Stimulated activated CD4-positive, alpha-beta T cell treated with anti-CD3 and anti-CD28 coated beads, TNF-alpha, amount 100 ng/mL, for 48 hours (primary cell): ENCODE measurements at places on chromosomes 2 and 18.

- no peak for DNase-seq
These were observed 57.4 kb downstream of the KCNE4 start for GRCh38 chr2:223109341-223109740.

DNA sequence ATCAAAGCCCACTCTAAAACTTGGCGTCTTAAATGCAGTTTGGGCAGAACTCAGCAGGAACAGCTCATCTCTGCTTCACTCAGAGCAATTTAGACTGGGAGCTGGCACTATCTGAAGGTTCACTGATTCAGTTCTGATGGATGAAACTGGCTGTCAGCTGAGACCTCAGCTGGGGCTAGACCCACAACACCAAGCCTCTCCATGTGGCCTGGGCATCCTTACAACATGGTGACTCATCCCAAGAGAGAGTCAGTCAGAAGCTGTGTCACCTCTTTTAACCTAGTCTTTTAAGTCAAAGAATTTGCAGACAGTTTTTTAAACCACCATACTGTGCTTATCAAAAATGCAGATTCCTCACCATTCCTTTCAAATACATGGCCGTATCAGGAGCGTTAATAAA lies 62.6 kb upstream of the ZNF397 start:
- no peak for DNase-seq

DNA sequence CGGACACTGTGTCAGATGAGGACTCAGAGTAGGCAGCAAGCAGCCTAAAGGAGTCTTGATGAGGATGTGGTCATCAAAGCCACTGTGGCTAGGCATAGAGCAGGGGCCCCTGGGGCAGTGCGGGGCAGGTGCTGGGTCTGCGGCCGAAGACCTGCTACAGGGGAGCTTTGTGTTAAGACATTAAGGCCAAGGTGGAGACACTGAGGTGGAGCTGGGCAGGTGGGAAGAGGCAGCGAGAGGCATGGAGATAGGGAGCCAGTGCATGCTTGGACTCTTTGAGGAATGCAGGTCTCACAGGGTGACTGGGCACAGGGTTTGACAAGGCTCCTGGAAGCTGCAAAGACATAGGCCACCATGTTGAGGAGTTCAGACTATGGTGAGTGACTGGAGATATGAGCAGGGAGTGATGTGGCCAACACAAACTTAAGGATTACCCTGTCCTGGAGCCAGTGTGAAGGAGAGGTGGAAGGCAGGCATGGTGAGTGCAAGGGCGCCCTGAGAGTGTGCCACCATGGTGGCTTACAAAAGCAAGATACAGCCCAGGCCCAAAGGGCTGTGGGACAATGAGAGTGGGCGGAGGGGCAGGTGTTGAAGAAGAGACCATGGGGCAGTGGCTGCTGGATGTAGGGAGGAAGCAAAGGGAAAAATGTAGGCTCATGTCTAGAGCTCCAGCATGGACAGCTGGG lies 450.9 kb upstream of the HS6ST1 start:
- no peak for DNase-seq

DNA sequence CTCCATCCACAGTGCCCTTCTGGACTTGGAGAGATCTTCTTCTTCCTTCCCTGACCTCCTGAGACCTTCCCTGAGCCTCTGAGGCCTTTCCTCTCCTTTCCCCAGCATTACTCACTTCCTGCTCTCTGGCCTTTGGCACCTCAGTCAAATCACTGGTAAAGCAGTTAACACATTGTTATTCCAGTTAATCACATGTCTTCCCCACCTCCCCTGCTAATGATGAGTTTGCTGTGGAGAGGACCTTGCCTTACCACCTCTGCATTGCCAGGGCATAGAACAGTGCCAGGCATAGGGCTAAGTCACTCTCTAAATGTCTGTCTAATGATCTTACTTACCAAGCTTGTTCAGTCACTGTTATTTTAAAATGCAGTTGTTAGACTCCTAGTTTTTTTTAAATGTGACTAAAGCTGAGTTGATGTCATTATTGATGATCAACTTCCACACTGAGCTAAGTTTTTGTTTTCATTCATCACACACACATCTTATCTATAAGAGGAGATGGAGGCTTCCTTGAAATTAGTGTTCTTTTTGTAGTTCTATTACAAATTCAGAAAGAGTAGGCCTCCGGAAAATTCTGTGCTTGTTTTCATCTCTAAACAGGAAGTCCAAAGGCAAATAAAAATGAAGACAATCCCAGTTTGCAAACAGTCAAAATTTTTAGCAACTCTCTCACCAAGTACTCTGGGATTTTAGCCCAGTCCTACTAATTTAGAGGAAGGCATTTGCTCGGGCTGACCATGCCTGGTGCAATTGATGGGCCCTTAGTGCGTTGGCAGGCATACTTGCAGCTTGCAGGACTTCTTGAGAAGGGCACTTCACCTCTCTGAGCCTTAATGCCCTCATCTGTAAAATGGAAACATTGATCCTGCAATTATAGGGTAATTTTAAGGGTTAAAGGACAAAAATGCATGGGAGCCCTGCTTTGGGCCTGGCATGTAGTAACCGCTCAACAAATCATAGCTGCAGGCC lies 113.7 kb upstream of the SPRED2 start:
- DNase-seq, result no peak

DNA sequence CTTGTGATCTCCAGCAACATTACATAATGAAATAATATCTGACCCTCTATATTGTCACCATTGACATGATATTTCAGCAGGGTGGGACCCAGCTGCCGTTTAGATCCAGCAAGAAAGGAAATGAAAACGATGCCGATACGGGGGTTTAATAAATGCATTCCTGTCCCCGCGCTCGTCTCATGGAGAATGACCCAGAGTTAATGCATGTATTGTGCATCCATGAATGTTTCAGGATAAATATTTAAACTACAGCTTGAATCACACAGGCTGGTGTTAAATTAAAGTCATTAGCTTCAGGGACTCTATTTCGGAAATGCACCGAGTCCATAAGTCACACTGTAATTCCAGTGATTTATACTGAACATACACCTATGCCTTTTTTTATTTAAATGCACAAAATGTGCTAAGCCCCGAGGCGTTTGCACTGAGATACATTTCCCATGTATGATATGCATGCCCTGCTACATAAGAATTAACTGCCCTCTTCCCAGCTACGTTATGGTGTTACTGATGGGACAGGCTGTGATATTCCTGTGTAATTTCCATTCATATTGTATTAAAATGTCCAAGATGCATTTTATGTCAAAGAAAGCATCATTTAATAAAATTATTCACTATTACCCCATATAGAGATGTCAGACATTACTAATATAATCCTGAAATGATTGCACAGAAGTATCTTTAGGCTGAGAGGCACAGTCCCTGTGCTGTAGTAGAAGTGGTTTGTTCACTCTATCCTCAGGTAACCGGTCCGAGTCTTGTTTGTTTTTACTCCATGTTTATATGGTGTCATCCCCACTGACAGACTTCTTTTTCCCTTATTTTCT lies 109.3 kb upstream of the ZNF516 start:
- DNase-seq, result no peak

GRCh38 chr2:213016984-213017351 lies 134.4 kb downstream of the IKZF2 start:
- no peak for DNase-seq

GRCh38 chr2:88838165-88838635 lies 146.7 kb downstream of the RPIA start:
- no peak for DNase-seq

DNA sequence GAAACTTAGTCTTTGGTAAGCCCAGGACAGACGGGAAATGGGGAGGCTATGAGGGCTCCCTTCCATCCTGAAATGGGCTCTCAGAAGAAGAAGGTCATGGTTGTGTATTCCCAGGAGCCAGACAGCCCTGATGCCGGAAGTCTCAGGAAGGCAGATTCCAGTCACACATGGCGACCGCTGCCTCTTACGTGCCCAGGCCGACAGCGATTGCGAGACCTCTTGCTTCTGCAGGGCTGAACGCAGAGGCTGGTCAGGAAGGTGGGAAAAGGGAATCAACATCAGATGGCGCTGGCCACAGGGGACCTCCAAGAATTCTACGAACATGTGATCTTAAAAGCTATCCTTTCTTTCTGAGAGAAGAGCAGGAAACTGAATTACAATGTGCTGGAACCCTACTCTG lies 22.8 kb upstream of the SH3BP4 start:
- no peak for DNase-seq

DNA sequence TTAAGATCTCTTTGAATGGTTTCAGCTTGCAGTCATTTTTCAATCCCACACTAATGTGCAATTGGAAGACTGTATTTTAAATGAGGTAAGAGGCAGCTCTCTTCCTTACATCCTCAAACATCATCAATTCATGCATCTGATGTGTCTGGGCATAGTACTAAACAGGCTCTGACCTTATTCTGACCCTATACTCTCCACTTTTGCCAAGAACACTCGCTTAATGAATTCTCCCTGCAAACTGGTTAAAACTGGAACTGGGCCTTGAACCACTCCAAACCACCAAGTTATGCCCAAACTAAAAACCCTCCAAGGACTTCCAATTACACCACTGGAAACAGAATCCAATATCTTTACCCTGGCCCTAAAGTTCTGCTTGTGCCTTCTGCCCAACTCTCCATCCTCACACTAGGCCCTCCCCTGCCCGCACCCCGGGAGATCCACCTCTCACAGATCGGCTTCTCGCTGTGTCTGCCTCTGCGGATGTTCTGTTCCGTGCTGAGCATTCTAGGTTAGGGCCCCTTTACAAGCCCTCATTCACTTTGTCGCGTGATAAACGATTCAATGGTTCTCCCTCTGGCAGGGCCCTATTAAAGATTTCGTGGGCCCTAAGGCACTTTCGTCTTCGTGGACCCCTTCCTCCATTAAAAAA lies 1.2 kb downstream of the M1AP start:
- no peak for DNase-seq

GRCh38 chr2:171279983-171280790 lies 119.5 kb upstream of the TLK1 start:
- DNase-seq, result no peak

- DNase-seq, result no peak
These were observed 77.3 kb upstream of the SMAD7 start for GRCh38 chr18:49028091-49028490.

- DNase-seq, result no peak
These were observed 141.4 kb downstream of the TNS1 start for GRCh38 chr2:217861334-217861877.

GRCh38 chr18:73715210-73715670 lies 432.4 kb downstream of the FBXO15 start:
- no peak for DNase-seq

DNA sequence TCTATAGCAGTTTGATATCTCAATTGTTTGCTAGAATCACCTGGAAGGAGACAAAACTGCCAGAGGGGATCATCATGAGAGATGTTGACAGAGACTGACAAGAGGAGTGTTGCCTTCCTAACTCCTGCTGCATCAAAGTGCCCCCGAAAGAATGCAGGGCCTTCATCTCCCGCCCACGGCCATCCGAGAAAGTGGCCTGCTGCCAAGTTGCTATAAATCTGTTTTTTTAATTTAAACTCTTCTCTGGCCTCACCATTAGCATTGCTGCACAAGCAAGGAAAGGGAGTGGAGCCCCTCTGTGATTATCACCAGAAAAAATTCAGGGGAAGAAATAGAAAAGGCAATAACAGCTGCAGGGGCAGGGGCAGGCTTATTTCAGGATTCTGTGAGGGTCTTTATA lies 238.1 kb upstream of the EPHA4 start:
- DNase-seq, result no peak

DNA sequence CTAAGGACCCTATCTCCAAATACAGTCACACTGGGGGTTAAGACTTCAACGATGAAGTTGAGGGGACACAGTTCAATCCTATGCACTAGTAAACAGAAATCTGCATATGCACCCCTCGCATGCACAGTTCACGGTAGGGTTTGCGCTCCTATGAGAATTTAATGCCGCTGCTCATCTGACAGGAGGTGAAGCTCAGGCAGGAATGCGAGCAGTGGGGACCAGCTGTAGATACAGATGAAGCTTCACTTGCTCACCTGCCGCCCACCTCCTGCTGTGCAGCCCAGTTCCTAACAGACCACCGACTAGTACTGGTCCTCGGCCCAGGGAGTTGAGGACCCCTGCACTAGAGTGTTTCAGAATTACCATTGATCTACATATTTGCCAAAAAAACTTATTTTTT lies 40.0 kb upstream of the FAHD2A start:
- DNase-seq, result no peak

DNA sequence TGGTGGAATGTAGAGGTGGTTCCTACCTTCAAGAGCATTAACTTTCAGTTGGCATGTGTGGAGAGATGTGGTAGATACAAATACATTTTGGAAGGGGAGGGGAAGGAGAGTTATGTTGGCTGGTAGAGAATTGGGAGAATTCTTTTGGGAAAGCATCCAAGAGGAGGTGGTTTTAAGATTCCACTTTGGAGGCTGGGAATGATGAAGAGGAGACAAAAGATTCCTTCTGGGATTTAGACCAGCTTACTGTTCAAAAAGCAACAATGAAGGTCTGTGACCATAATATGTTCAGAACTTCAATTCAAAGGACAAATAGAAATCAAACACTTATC lies 120.8 kb upstream of the FOSL2 start:
- DNase-seq, result no peak

DNA sequence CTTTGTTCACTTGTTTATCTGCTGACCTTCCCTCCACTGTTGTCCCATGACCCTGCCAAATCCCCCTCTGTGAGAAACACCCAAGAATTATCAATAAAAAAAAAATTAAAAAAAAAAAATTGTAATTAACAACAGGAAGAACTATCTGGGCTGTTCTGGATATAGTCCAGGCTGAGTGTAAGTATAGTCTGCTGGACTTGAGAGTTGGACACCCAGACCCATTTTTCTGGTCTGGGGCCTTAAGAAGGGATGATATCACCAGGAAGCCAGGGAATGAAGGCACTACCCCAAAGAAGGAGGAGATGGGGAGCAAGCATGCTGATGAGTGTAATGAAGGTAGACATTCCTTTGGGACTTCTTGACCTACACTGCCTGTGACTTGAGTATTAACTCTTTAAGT lies 72.1 kb upstream of the ZFP36L2 start:
- DNase-seq, result no peak

GRCh38 chr2:32701806-32702205 lies 74.0 kb downstream of the TTC27 start:
- DNase-seq, result no peak

DNA sequence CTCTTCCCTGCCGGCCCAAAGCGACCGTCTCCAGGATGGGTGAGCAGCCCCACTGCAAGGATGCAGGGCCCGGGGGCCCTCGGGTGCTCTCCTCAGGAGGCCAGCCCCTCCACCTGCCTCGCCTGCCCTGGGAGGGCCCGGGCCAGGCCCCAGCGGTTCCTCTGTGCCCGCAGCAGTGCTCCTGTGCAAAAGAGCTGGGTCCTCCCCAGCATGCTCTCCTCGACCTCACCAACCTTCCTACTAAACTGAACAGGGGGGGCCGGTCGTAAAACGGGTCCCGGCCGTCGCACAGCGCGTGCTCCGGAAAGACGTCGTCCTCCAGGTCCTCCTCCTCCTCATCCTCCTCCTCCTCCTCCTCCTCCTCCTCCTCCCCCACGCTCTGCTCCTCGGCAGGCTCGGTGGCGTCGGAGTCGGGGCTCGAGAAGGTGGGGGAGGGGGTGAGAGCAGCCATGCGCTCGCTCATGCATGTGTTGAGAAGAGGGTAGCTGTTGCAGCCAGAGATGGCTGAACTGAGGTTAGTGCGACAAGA lies 62.9 kb downstream of the KIF1A start:
- no peak for DNase-seq

GRCh38 chr2:73939419-73939818 lies 12.7 kb downstream of the DGUOK start:
- DNase-seq, result no peak

GRCh38 chr2:239003624-239004273 lies 155.9 kb downstream of the TWIST2 start:
- DNase-seq, result no peak
